ENCODE measurements at places on chromosomes 7 and 10.

GRCh38 chr10:25820874-25821273 lies 113.2 kb upstream of the MYO3A start:
- no peak for DNase-seq

DNA sequence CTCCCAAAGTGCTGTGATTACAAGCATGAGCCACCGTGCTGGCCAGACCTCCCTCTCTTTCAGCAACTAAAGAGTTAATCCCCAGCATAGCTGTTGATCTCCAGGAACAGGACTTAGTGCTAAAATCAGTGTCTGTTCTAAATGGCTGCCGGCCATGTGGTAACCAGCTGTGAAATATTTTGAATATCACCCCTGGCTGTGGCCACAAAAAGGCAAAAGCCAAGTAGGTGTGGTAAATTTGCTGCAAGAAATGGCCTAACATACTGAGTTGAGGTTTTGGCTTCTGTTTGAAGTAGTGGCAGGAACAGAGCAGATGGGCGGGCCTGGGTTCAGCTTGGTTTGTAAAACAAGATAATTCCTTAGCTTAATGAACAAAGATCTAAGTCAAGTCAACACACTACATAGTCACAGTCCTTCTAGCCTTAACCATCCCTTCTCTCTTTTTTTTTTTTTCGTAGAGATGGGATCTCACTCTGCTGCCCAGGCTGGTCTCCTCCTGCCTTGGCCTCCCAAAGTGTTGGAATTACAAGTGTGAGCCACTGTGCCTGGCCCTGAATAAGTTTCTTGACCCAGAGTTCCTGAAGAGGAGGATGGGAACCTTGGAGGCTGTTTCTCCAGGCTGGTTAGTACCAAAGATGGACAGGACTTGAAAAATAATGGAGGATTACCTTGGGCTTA lies 22.7 kb upstream of the AGFG2 start:
- peak; percentile 89 for DNase-seq

DNA sequence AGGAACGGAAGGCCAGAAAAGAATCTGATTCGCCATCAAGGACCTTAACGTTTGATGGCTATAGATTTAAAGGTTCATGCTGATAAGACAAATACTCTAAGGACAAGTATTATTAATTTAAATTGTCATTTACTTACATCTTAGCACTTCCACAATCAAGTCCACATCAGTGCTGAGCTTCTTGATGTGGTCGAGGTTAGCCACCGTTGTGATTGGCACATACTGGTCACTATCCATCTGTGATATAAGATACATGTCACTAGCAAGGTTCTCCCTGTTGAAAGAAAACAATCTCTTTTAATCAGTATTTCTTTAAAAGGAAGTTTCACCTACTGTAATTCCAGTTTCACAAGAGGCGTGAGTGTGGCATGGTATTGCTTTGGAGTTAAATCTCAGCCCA lies 88.7 kb downstream of the LARP4B start:
- no peak for DNase-seq

GRCh38 chr7:17307000-17307399 lies 8.5 kb downstream of the AHR start:
- DNase-seq, result no peak

GRCh38 chr7:51666266-51666665 lies 349.7 kb upstream of the COBL start:
- no peak for DNase-seq

DNA sequence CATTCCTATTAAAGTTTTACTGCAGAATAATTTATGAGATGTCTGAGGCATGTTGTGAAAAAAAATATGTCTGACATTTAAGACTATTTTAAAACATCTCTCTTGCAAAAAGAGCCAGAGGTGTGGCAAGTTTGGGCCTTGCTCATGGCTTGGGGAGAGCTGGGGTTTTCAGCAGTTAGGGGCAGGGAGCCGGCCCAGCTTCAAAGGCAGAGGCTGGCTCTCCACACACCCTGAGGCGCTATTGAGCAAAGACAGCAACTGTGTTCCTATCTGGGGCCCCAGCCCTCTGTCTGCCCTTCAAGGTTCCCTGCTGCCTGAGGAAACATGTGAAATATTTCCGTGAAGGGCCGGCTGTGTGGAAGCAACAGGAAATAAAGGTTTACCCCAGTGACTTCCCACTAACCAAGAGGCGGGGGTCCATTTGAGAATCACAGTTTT lies 94.0 kb downstream of the SORBS1 start:
- peak; percentile 11 for DNase-seq

DNA sequence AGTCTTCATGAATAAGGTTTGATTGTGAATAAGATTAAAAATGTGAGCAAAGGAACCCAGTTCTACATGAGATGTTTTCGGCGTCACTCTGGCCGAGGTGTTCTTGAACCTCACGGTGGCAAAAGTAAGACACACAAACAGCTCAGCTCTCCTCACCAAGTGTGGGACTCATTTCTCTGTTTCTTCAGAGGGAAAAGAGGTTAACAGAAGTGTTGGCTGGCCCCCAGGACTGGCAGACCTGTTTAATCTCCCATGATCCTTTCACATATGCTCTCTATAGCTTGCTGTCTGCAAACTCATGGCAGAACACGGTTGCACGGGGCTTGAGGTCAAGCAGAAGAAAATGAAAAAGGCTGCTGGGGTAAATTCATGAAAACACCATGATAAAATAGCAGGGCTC lies 394.4 kb downstream of the CALN1 start:
- DNase-seq, result no peak

DNA sequence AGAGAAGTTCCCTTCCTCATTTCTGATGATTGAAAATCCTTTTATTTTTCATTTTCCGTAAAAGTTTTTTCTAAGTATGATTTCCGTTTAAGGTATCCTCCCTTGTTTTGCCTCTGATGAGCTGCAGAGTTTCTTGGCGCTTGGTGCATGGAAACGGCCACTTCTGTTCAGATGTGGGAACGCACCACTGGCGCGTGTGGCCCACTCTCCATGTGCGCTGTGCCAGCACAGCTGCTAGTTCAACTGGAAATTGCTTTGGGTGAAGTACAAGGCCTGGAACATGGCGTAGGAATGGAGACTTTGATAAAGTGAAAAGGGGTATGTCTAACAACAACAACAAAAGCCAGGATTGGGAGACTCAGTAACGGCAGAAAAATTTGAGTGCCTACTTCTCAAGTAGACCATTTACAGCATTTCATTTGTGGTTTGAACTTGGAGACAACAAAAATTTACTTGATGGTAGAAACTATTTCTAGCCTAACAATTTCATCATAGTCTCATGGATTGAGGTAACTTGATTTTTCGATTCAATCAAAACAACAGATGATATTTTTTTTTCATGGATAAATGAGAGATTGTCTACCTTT lies 364.2 kb downstream of the SUGCT start:
- no peak for DNase-seq
